ENCODE measurements at places on chromosomes 5 and 9. TPM values are rescaled to one million over a fixed set of nuclear protein-coding genes. Genes with fewer than 3 reads are reported as not detected.

GRCh38 chr9:106632621-106633020 lies 230.3 kb upstream of the ZNF462 start:
- no peak for DNase-seq

DNA sequence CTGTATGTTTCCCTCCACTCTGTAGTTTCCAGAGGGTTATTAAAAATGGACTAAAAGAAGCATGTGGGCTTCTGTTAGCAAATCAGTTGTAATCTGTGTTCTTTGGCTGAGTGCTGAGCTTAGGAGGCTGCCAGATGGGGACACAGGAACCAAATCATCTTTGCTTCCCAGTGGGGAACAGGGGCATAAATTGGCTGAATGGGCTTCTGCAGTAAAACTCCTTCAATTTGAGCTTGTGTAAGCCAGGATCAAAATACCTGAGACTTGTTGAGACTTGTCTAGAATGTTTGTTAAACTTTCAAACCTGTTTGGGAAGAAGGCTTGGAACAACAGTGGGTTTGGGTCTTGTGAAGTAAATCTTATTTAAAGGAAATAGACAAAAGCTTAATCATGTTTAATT lies 32.2 kb upstream of the TNFAIP8 start:
- no peak for DNase-seq

GRCh38 chr5:168377525-168377924 lies 86.1 kb downstream of the WWC1 start:
- DNase-seq = no peak

GRCh38 chr9:137244486-137245449 lies 3.7 kb downstream of the TUBB4B start:
- DNase-seq = no peak

GRCh38 chr9:19117039-19117716 lies 10.1 kb downstream of the PLIN2 start:
- DNase-seq = no peak

The SLC25A2 gene
- total RNA-seq = not detected

DNA sequence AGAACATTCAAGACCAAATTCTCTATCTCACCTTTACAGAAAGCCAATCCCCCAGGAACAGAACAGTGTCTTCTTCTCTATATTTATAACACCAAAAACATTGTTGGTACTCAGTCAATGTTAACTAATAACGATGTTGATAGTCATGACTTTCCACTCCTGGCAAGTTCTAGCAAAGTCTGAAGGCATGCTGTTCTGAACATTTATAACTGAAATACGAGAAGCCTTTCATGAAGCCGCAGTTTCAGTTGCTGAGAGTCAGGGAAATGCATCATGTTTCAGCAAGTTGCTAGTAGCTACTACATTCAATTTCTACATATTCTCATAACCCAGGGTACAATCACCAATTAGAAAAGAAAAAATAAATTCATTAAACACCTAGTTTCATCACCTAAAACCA lies 301.4 kb downstream of the PDE4D start:
- no peak for DNase-seq

- no peak for DNase-seq
These were observed 74.1 kb upstream of the GHR start for GRCh38 chr5:42349163-42349562.

DNA sequence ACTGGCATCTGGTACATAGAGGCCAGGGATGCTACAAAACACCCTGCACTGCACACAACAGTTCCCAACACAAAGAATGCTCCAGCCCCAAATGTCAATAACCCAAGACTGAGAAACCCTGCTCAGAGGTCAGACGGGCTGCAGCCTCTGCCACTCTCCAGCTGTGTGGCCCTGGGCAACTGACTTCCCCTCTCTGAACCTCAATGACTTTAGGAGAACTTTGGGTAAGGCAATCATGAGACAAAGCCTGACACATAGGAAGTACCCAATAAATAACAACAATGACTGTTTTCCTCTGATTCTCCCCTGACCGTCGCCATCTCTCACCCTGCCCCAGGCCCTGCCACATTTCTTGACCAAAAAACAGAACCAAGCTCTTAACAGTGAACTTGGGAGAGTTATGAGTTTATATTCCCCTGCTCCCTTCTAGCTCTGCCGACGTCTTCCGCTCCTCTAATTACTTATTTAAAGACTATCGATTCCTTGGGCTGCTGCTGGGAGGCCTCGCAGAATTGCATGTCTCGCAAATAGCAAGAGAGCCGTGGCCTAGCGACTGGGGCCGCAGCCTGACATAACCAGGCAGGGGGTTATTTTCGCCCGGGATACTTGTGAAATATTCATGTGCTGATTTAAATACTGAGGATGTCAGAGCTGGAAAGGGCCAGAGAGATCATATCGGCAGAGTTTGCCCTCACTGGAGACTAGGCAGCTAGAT lies 24.5 kb upstream of the CRB2 start:
- no peak for DNase-seq

DNA sequence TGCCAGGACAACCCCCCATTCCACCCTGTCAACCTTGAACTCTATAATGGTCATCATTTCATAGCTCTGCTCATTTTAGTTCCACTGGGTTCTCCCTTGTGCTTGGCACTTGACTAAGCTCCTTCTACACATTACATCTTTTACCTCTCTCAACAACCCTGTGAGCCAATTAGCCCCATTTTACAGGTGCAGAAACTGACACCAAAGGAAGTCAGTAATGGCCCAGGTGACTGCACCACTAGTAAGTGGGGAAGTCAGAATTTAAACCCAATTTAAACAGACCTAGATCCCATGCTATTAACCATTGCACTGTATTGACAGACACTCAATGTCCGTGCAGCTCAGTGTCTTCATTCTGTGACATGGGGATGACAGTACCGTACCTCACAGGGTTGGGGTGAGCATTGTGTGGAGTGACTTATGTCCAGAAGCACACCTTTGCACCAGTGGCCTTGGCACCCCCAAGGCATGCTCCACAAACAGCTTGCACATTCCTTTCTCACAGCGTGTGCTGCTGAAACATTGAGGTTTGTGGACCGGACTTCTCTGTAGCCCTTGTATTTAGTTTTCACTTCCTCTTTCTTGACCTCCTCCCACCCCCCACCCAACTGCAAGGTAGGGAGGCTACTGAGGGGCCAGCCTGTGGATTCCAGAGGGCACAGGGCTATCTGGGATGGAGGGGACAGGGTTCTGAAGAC lies 23.1 kb downstream of the IRF1 start:
- no peak for DNase-seq

The GKAP1 gene
- total RNA-seq = 18.9 TPM

The MYOZ3 gene
- 0.56 TPM for total RNA-seq

- no peak for DNase-seq
These were observed 328.6 kb upstream of the NUDT12 start for GRCh38 chr5:103891151-103891550.

- DNase-seq = no peak
These were observed 64.3 kb downstream of the GRIN3A start for GRCh38 chr9:101674165-101674564.

GRCh38 chr5:78076351-78076750 lies 218.1 kb downstream of the AP3B1 start:
- no peak for DNase-seq

- no peak for DNase-seq
These were observed 384.3 kb upstream of the RFX3 start for GRCh38 chr9:3909966-3910650.
